A549 (cell line): ENCODE measurements at places on chromosomes 13 and 19. TPM values are rescaled to one million over a fixed set of nuclear protein-coding genes. Genes with fewer than 3 reads are reported as not detected.

Gene SLAIN1
- 0.26 to 0.43 TPM (median 0.40 TPM) in 3 replicates for polyA plus RNA-seq

Gene PNMA8A
- 14.9 to 17.2 TPM (median 15.4 TPM) in 3 replicates for polyA plus RNA-seq

Gene ZNF835
- polyA plus RNA-seq = not detected in 3 replicates

Gene EEF1AKMT1
- 7.3 to 9.0 TPM (median 8.1 TPM) in 3 replicates for polyA plus RNA-seq

Gene ZNF136
- 1.4 to 1.6 TPM (median 1.5 TPM) in 3 replicates for polyA plus RNA-seq

Gene KLHL1
- not detected in 3 replicates for polyA plus RNA-seq

Gene FOXA3
- 1.2 to 1.6 TPM (median 1.3 TPM) in 3 replicates for polyA plus RNA-seq

Gene GIPC1
- polyA plus RNA-seq = 81.4 to 88.6 TPM (median 86.4 TPM) in 3 replicates

Gene RFPL4AL1
- polyA plus RNA-seq = not detected in 3 replicates

Gene SHD
- 0.29 to 0.38 TPM in 2 of 3 replicates, not detected in the other for polyA plus RNA-seq

Gene ZNF440
- polyA plus RNA-seq = 0.03 to 0.04 TPM in 2 of 3 replicates, not detected in the other

Gene CERS4
- 1.5 to 2.4 TPM (median 2.1 TPM) in 3 replicates for polyA plus RNA-seq

Gene NLRP5
- not detected in 3 replicates for polyA plus RNA-seq

Gene CGB8
- polyA plus RNA-seq = 2.0 to 2.7 TPM (median 2.4 TPM) in 3 replicates

Gene CRB3
- polyA plus RNA-seq = 4.2 to 5.7 TPM (median 4.5 TPM) in 3 replicates

Gene ZNF709
- 0.04 to 0.10 TPM in 2 of 3 replicates, not detected in the other for polyA plus RNA-seq

Gene PRKCG
- 0.81 to 0.96 TPM (median 0.81 TPM) in 3 replicates for polyA plus RNA-seq

Gene SYMPK
- 57.8 to 61.9 TPM (median 58.1 TPM) in 3 replicates for polyA plus RNA-seq

Gene ZNF345
- polyA plus RNA-seq = 0.27 to 0.39 TPM (median 0.32 TPM) in 3 replicates

Gene CD177
- polyA plus RNA-seq = 0.05 to 0.09 TPM in 2 of 3 replicates, not detected in the other

Gene PRX
- 1.3 to 1.8 TPM (median 1.8 TPM) in 3 replicates for polyA plus RNA-seq

Gene SLITRK1
- polyA plus RNA-seq = not detected in 3 replicates

Gene FARSA
- polyA plus RNA-seq = 57.4 to 62.2 TPM (median 58.7 TPM) in 3 replicates

Gene NPAS1
- 2.3 to 3.5 TPM (median 3.4 TPM) in 3 replicates for polyA plus RNA-seq

Gene PPM1N
- polyA plus RNA-seq = 6.6 to 11.2 TPM (median 10.5 TPM) in 3 replicates

Gene SBNO2
- polyA plus RNA-seq = 27.0 to 32.0 TPM (median 27.7 TPM) in 3 replicates

Gene ZNF563
- polyA plus RNA-seq = not detected in 3 replicates

Gene TMTC4
- polyA plus RNA-seq = 10.7 to 15.6 TPM (median 13.8 TPM) in 3 replicates

Gene CALR3
- polyA plus RNA-seq = not detected in 3 replicates

Gene LATS2
- 7.7 to 7.9 TPM (median 7.8 TPM) in 3 replicates for polyA plus RNA-seq

Gene EGLN2
- 79.2 to 81.4 TPM (median 80.3 TPM) in 3 replicates for polyA plus RNA-seq

Gene PALM
- 11.4 to 17.5 TPM (median 15.7 TPM) in 3 replicates for polyA plus RNA-seq

Gene ZNF439
- not detected in 3 replicates for polyA plus RNA-seq

Gene MATK
- polyA plus RNA-seq = 0.25 to 0.45 TPM (median 0.32 TPM) in 3 replicates

Gene FFAR3
- polyA plus RNA-seq = not detected in 3 replicates

Gene ZNF813
- polyA plus RNA-seq = 0.30 to 0.67 TPM (median 0.63 TPM) in 3 replicates

Gene MUC16
- polyA plus RNA-seq = 0.01 to 0.03 TPM in 2 of 3 replicates, not detected in the other

Gene NACC1
- 32.4 to 39.8 TPM (median 37.9 TPM) in 3 replicates for polyA plus RNA-seq

Gene ZNF112
- polyA plus RNA-seq = 3.3 to 3.5 TPM (median 3.5 TPM) in 3 replicates

Gene RNF113B
- not detected in 3 replicates for polyA plus RNA-seq

Gene ZNF799
- polyA plus RNA-seq = 1.7 TPM in 3 replicates

Gene IL17D
- 0.38 to 0.67 TPM (median 0.44 TPM) in 3 replicates for polyA plus RNA-seq

Gene ATP7B
- polyA plus RNA-seq = 2.6 to 2.9 TPM (median 2.8 TPM) in 3 replicates

Gene CEACAM7
- polyA plus RNA-seq = 0.05 TPM in 1 of 3 replicates, not detected in the others

Gene PSG11
- polyA plus RNA-seq = not detected in 3 replicates

Gene TEX30
- polyA plus RNA-seq = 12.1 to 13.6 TPM (median 12.9 TPM) in 3 replicates

Gene SMAD9
- 0.04 to 0.05 TPM (median 0.04 TPM) in 3 replicates for polyA plus RNA-seq

Gene SHISA7
- polyA plus RNA-seq = 0.01 TPM in 1 of 3 replicates, not detected in the others

Gene RASAL3
- not detected in 3 replicates for polyA plus RNA-seq

Gene LILRA5
- not detected in 3 replicates for polyA plus RNA-seq

Gene AXL
- polyA plus RNA-seq = 45.4 to 69.4 TPM (median 47.8 TPM) in 3 replicates

Gene CLEC11A
- polyA plus RNA-seq = 5.0 to 6.4 TPM (median 6.2 TPM) in 3 replicates

Gene CGB5
- polyA plus RNA-seq = 0.53 to 0.94 TPM (median 0.71 TPM) in 3 replicates

Gene JSRP1
- polyA plus RNA-seq = 0.16 to 0.41 TPM (median 0.32 TPM) in 3 replicates

Gene MYO1F
- 0.17 to 0.24 TPM (median 0.23 TPM) in 3 replicates for polyA plus RNA-seq

Gene ADAMTS10
- polyA plus RNA-seq = 39.0 to 73.0 TPM (median 49.3 TPM) in 3 replicates
